ENCODE measurements at places on chromosomes 16 and 17.
A peak's percentile ranks its signal among the peaks of the same experiment; 100 is the strongest.

GRCh38 chr16:30523768-30524574 lies 2.4 kb downstream of the ZNF768 start:
- no peak for DNase-seq

DNA sequence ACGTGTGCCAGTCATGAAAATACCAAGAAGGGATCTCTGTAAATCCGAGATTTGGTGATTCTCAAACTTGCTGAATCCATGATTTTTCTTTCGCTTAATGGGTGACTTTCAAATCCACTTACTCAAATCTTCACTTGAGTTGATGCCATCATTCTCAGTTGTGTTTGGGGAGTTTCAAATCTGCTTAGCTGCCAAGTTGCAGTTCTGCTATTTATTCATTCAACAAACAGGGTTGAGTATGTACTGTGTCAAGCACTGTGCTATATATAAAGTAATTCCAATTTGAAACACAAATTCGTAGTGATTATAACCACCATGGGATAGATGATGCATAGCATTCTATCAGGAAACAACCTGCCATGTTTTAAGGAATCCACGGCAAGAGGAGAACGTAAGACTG lies 394.3 kb downstream of the CDH13 start:
- no peak for DNase-seq

GRCh38 chr16:785563-786535 lies 2.3 kb downstream of the RPUSD1 start:
- DNase-seq: peak; percentile 78

DNA sequence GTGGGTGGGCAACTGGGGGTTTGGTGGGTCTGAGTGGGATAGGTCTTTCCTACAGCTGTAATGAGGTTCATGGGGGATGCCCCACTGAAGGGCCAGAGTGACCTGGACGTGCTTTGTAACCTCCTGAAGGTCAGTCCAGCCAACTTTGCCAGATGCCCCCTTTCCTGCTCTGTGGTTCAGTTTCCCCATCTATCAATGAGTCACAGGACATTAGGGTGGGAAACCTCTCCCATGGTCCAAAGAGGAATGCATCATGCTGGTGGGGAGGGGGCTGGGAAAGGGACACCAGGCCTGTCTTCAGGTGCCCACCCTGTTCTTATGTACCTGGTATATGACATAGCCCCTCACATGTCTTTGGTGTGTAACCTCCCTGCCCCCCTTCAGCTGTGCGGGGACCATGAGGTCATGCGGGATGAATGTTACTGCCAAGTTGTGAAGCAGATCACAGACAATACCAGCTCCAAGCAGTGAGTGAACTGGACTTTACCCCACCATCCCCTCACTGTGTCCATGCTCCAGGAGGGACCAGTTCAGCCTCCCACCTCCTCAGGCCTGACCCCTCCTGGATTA lies 24.0 kb upstream of the ALKBH5 start:
- DNase-seq: no peak

- no peak for DNase-seq
These were observed 427.1 kb downstream of the HAPSTR1 start for GRCh38 chr16:9518581-9518980.

- DNase-seq: no peak
These were observed 28.6 kb upstream of the GPRC5B start for GRCh38 chr16:19913340-19913645.

- peak; percentile 28 for DNase-seq
These were observed 12.6 kb downstream of the KCTD2 start for GRCh38 chr17:75059369-75060345.

GRCh38 chr16:55042556-55043432 lies 112.1 kb downstream of the IRX5 start:
- no peak for DNase-seq

DNA sequence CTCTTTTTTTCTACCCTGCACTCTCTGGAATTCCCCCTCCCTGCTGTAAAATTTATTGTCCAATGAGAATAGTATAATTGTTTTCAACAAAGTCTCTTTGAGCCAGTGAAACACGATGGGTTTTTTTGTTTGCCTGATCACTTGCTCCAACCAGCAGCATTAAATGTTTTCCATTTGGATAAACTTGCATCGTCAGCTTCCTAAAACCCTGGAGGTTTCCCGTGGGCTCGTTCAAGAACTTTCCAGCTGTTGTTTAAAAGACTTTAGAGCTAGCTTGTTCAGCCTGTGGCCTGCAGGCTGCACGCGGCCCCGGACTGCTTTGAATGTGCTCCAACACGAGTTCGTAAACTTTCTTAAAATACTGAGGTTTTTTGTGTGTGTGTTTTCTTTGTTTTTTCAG lies 14.9 kb downstream of the NAGPA start:
- no peak for DNase-seq

GRCh38 chr16:27841061-27841801 lies 222.3 kb downstream of the GSG1L start:
- no peak for DNase-seq

GRCh38 chr17:72545766-72546165 lies 424.9 kb downstream of the SOX9 start:
- DNase-seq: no peak

DNA sequence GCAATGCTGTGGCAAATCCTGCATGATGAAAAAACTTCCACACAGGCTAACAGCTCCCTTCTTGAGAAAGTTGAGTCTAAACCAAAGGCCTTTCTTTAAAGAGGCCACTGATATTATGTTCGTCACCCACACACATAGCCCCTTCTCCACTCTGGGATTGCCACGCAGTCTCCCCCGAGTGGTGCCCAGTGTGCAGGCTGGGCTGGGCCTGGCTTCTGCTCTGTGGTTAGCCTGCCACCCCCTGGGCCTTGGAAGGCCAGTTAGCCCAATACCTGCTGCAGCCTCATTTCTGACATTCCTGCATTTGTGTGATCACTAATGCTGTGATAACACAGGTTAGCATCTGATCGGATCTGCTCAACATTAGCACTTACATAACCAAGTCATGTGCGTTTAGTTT lies 44.8 kb downstream of the CDH3 start:
- DNase-seq: no peak

- DNase-seq: peak; percentile 37
These were observed at the start of gene NDRG4 for GRCh38 chr16:58499615-58500351. Gene NDRG4 (plus strand): TSS chr16:58500143. CDS start chr16:58500249, 106 bp downstream.

DNA sequence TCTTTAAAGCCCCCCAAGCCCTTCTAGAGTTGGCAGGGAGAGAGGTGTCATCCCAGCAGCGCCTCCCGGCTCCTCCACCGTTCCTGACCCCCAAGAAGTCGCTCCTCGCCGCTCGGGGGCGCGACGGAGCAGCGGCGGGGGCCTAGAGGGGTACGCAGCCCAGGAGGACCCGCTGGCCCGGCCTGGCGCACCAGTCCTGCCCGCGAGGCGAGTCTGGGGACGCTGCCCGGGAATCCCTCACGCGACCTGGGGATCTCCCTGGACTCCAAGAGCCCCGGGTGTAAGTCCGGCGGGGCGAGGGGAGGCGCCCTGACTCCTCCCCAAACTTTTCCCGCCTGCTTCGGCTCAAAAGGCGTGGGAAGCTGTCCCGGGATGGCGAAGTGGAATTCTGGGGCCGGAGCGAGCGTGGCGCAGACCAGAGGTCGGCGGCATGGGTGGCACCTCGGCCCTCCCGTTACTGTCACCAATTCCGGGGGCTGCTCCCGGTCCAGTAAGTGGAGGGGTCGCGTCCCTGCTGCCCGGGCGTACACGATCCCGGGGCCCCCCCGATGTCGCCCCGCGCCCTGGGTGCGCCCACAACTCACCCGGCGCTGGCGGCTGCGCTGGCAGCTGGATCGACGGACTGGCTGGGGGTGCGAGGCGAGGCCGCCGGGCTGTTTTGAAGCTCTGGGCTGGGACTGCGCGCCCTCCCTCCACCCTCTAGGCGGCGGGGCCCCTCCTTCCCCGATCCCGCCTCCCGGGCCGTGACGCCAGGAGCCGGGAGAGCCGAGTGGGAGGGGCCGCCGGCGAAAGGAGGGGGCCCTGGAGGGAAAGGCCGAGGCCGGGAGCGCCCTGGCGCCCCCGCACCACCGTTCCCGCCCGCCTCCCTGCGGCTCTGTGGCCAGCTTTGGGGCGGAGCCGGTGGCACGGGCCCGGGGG lies at the start of gene EMP2:
EMP2 (minus strand) TSS at position 634 of the 918 bp plus-strand sequence. CDS start 32,981 bp downstream, outside the sequence.
- DNase-seq: no peak

- DNase-seq: no peak
These were observed 440.4 kb upstream of the SALL1 start for GRCh38 chr16:51591480-51591879.

DNA sequence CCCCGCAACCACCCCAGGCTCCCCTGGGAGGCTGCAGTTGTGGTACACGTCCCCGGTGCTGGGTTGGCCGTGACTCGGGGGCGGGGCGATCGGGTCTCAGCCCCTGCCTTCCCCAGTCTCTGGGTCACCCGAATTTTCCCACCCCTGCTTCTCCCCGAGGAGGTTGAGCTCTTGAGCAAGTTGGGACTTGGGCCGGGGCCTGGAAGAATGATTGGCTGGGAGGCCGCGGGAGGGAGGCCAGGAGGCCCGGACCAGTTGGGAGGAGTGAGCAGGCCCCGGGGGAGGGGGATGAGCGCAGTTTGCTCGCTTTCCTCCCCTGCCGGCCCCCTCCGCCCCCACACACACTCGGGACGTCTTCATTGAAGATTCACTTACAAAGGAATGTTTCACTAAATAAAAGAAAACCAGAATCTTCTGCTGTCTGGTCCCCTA lies 4.5 kb upstream of the HEXIM1 start:
- DNase-seq: no peak

DNA sequence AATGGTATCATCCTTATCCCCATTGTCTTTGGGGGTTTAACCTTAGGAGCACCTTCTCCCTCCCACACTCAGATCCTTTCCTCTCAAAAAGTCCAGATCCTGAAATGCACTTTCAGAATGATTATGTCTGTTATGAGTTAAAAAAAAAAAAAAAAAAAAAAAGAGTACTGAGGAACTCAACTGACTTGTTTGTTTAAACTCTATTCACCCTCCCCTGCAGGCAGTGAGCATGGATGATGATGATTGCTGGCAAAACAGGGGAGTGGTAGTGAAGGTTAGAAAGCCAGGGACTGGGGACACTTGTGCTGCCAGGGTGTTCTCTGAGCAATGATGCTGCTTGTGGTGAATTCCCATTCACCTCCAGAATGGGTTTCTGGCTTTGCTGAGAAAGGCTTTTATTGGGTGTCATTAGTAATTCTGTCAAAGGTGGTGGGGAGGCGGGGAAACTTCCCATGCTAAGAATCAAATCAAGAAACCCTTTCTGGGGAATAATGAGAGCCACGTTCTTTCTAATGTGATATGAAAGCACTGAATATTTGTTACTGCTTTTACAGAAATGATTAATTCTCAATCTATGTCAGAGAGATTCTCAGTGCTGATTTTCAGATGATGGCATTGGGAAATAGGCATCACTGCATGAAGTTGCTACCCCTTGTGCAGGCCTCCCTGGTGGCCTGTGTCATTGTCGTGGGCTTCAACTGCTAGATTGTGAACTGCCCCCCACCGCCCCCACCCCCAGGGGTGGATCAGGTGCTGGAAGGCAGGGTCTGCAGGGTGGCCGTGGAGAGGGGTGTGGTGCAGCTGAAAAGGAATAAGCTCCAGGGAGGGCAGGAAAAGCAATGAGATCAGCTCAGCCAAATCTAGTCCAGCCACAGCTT lies 14.1 kb downstream of the CCL4 start:
- no peak for DNase-seq
